ENCODE measurements at places on chromosomes 16 and 17.

DNA sequence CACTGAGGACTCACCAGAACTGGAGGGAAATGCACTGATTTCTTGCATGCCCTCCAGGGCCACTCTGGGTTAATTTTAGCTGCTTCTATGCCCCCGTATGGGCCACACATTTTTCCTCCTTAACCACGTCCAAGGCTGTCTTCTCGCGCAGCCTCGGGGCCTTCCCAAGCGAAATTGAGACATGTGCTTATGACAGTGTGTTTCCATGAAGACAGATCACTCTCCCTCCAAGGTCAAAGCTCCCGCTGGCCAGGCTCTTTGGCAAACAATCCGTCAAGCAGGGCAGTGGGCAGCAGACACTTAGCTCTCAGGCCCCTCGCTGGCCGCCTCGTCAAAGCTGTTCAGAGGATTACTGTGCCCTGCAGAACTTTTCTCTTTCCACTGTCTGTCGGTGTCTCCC is 243.0 kb upstream of the N4BP1 start:
- DNase-seq = no peak

DNA sequence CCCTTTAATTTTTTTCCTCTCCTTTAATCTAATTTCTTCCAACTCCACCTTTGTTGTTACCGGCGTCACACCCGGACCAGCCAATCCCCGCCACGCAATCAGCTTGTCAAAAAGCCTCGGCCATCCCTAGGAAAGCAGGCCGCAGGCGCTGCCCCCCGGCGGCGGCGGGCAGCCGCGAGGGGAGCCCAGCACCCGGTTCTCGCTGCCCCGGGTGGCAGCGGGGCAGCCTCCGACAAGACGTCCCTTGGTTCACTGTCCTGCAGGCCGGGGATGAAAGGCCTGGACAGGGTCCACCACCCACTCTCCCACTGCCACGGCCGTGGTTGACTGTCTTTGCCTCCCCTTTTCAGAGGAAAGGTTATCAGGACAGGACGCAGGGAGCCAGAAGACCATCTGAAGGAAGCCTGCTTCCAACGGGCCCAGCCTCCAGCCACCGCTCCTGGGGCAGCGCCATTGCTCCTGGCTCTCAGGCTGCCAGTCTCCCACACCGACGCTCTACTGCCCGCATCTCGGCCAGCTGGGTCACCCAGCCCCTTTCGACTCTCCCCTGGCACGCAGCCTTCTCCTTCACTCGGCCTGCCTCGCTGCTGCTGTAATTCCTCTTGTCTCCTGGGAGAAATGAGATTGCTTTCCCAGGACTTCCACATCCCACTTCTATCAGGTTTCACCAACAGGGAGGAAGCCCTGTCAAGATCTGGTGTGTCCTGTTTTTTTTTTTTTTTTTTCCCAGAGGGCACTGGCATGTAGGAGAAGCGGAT is 2.8 kb upstream of the UBTF start:
- DNase-seq = no peak

DNA sequence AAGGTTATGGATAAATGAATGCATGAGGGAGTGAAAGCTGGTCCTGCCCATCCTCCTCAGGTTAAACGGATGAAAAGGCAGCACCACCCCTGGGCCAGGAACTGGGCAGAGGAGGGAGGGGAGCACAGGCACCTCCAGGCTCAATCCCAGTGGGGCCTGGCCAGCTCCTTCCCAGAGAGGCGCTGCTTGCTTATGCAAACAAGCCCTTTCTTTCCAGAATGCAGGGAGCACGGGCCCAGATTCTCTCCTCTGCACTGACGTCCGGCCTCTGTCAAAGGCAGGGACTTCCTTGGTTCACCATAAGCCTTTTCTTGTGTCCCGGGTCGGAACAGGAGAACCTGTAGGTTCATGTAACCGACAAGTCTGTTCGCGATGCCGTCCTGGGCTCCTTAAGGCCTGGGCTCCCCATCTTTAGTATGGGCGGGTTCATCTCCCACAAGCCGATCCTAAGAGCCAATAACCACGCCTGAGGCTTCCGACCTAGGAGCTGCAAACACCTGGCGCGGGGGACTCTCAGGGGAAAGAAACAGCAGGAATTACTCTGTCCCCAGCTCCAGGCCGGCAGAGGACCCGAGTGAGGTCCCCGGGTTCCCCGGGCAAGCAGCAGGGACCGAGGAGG is 16.3 kb downstream of the ENPP7 start:
- no peak for DNase-seq

GRCh38 chr16:30016555-30017276 is 5.9 kb upstream of the DOC2A start:
- DNase-seq = no peak

DNA sequence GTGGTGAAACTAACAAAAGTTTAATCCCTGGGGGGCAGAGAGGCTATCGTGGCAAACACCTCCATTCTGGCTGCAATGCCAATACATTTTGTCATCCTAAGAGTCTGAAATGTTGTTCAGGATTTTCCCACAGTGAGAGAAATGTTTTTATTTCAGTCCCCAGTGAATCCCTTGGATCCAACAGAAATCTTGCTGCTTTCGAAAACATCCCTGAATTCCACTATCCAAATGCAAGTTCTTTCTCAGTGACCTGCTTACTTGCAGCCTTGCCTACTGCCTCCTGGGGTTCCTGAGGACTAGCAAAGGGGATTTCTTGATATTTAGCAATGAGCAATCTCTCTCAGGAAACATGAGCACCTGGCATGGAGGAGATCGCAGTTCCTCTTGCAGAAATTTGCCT is 202.1 kb upstream of the IRX3 start:
- DNase-seq = no peak

DNA sequence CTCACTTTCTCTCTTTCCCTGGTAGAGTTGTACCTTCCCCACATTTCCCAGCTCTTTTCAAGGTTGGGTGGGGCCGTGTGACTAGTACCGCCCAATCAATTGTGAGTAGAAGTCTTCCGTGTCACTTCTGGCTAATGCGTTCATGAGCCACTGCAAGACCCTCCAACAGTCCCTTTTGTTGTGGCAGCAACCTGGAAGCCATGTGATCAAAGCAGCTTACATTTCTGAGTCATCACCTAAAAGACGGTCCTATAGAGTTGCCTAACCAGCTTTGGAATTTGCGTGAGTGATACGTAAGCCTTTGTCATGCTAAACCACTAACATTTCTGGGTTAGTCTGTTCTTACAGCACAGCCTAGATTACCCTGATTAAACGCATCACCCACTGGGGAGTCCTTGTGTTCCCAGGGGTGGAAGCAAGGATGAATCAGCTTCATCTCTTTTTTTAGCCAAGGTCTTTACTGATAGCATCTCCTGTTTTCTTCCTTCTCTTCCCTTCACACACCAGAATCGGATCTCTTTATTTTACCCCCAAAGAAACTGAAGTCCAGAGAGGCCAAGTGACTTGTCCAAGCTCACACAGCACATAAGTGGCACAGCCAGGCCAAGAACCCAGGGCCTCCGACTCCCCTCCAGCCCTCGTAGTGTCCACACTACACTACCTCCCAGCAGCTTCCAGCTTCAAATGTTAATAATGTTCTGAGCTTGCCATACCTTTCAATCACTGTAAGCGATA is 366.3 kb upstream of the XYLT1 start:
- peak; percentile 66 for DNase-seq

GRCh38 chr17:43905985-43906852 is 1.1 kb downstream of the MPP2 start:
- DNase-seq = peak; percentile 85

GRCh38 chr16:17070882-17071592 is 399.7 kb downstream of the XYLT1 start:
- DNase-seq = peak; percentile 13

GRCh38 chr17:39513309-39513708 is 52.0 kb downstream of the CDK12 start:
- DNase-seq = no peak

DNA sequence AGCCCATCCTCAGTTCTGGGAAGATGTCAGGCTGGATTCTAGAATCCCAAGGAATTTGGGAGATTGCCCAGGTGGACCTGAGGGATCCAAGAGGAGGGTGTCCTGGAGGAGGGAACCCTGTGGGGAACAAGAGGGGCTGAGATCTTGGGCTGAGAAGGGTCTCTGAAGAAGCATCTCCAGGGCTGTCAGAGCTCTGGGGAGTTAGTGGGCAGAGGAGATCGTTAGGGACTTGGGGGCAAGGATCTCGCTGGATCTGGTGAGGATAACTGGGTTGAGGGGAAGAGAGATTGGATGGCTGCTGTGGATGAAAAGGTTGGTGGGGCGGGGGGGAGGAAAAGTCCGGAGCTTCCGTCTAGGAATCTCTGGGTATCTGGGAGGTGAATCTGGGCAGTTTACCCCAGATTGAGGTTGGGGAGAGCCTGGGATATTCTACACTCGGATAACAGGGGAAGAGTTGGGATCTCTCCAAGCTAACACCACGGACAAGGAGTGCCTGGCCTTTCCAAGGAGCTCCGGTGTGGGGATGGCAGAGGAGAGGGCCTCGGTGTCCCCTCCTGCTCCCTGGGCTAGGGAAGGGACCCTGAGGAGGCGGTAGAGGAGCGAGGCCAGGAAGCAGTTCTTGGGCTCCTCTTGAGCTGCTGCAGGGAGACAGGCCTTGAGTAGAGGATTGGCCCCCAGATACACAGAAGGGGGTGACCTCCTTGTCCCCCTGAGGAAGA is 1.7 kb downstream of the FBXL19 start:
- no peak for DNase-seq

- no peak for DNase-seq
Observed at GRCh38 chr17:71055128-71055527, 885.8 kb downstream of the KCNJ2 start.
